Upper lobe of right lung (tissue), 1 donor: ENCODE measurements at places on chromosomes 4 and X. TPM values are rescaled to one million over a fixed set of nuclear protein-coding genes. Genes with fewer than 3 reads are reported as not detected.

The S100P gene
- total RNA-seq: 3.6 TPM

The NHSL2 gene
- 17.3 TPM for total RNA-seq

The DCAF4L1 gene
- total RNA-seq: 0.38 TPM

The CT47A7 gene
- not detected for total RNA-seq

The CCNB3 gene
- 0.46 TPM for total RNA-seq

The PCYT1B gene
- total RNA-seq: 0.14 TPM

The MAGEB16 gene
- not detected for total RNA-seq
